Natural killer cell (primary cell): ENCODE measurements at places on chromosomes 4 and X. TPM values are rescaled to one million over a fixed set of nuclear protein-coding genes. Genes with fewer than 3 reads are reported as not detected.

The RHOXF2B gene
- not detected for total RNA-seq

The C1GALT1C1 gene
- total RNA-seq = 6.2 TPM

The KCTD8 gene
- not detected for total RNA-seq

The CPE gene
- not detected for total RNA-seq

The TCEAL2 gene
- not detected for total RNA-seq

The TBX22 gene
- not detected for total RNA-seq

The HTRA3 gene
- total RNA-seq = not detected

The POU3F4 gene
- not detected for total RNA-seq

The MAGEB17 gene
- not detected for total RNA-seq

The EIF4E gene
- total RNA-seq = 92.4 TPM

The GAGE12J gene
- not detected for total RNA-seq
